Omental fat pad (tissue), 4 donors: ENCODE measurements at places on chromosomes 1 and 21.

DNA sequence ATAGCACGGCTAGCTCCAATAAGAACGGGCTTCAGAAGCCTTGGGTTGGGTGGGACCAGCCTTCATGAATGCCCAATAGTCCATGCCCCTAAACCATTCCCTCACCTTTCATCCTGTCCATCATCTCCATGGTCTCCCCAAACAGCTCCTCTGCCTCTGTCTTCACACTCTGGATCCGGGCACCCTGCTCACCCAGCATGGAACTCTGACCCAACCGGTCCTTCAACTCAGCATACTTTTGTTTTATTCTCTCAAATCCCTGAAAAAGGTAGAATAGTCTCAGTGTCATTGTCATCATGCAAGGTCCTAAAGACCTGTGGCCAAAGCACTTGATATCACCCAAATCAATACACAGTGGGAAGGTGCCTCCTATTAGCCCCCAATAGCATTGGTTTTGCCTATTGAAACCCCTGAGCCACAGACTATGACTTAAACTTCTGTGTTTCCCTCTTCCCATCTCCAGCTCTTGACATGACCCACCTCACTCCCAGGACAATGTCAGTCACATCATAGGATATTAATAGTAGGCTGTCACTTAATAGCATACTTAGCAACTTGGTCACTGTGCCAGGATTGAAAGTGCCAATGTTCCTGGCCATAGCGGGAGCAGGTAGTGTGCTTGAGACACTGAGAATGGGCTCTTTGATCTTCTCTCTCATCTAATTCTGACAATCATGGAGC lies 33.0 kb downstream of the CAMK1G start:
- DNase-seq, result no peak

DNA sequence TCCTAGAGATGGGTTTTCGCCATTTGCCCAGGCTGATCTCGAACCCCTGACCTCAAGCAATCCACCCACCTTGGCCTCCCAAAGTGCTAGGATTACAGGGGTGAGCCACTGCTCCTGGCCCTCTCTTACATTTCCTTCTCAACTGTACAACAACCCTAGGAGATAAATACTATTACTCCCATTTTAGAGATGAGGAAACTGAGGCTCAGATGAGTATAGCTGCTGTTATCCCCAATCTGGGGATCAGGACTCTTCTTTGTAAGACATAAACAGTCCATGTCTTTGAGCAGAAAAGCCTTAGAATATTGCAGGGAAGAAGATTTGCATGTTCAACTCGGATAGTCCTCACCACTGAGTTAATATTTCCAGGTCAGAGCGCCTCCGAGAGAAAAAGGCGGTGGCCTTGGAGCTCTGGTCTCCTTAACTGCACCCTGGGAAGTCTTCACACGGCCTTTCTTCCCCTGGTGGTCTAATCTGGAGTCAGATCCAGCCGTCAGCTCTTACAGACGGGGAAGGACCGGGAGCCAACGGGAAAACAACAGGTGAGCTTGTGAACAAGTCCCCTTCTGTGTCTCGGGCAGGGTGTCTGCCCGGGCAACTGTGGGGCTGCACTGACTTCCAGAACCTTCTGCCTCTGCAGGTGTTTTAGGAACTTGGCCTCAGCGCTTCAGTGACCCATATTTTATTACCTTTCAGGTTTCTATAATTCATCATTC lies 5.9 kb upstream of the OLIG1 start:
- DNase-seq, result no peak

- DNase-seq, result no peak
These were observed 732.4 kb downstream of the MATN1 start for GRCh38 chr1:29991025-29991424.

DNA sequence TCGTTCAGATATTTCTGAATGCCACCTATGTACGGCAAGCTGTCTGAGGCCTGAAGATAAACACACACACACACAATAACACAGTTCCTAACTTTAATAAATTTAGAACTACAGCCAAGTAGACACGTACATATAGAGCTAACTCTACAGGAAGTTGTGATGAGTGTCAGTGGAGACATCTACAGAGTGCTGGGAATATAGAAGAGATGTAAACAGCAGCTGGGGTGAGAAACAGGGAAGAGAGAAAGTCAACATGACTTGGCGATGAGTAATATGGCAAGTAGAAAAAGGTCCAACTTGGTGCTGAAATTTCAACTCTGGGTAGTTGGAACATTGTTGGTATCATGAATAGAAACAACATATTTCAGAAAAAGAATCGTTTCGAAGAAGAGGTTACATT lies 206.5 kb downstream of the ZP4 start:
- DNase-seq, result no peak

- no peak for DNase-seq
These were observed 197.5 kb upstream of the ST6GALNAC5 start for GRCh38 chr1:76669624-76670315.

- DNase-seq, result no peak
These were observed 308.0 kb upstream of the B3GALT2 start for GRCh38 chr1:193494368-193494767.

DNA sequence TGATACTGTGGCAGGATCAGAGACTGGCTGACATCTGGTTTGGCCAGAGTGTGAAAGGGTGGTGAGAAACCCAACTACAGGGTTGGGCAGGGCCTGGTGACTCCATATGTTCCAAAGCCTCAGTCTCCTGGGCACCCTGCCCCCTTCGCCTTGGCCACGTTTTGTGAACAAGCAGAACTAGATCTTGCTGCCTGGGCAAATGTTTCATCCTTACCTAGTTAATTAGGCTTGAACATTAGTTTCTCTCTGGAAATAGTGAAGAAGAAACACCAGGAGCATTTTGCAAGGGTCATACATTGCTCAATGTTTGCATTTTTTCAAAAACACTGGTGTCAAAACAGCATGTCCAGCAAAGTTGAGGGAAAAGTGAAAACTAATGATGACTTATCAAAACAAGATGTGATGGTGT lies 60.5 kb downstream of the MAP3K7CL start:
- no peak for DNase-seq

- no peak for DNase-seq
These were observed 93.8 kb downstream of the ATP1B1 start for GRCh38 chr1:169200319-169200718.

DNA sequence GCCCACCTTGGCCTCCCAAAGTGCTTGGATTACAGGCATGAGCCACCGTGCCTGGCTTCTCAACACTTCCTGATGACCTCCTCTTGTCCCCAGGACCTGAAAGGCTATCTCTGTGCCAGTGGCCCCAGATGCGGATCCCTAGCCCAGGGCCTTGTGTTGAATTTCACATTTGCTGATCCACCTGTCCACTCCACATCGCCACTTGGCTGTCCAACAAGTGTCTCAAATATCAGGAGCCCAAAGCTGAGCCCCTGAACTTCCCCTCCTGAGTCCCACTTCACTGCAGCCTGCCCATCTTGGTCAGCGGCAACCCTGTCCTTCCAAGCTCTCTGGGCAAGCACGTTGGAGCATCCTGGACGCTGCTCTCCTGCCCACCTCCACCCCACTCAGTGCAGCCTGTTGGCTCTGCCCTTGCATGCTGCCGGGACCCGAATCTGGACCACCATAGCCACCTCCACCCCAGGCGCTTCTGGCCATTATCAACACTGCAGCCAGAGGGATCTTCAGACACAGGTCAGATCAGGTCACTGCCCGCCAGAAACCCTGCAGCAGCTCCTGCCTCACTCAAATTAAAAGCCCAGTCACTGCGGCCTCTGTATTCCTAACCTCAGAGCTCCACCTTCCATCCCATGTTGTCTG lies 352.5 kb upstream of the VAMP3 start:
- DNase-seq, result peak; percentile 12

- DNase-seq, result no peak
These were observed 14.8 kb upstream of the ETS2 start for GRCh38 chr21:38790961-38791360.

- DNase-seq, result no peak
These were observed 44.1 kb downstream of the NGF start for GRCh38 chr1:115293899-115294298.

DNA sequence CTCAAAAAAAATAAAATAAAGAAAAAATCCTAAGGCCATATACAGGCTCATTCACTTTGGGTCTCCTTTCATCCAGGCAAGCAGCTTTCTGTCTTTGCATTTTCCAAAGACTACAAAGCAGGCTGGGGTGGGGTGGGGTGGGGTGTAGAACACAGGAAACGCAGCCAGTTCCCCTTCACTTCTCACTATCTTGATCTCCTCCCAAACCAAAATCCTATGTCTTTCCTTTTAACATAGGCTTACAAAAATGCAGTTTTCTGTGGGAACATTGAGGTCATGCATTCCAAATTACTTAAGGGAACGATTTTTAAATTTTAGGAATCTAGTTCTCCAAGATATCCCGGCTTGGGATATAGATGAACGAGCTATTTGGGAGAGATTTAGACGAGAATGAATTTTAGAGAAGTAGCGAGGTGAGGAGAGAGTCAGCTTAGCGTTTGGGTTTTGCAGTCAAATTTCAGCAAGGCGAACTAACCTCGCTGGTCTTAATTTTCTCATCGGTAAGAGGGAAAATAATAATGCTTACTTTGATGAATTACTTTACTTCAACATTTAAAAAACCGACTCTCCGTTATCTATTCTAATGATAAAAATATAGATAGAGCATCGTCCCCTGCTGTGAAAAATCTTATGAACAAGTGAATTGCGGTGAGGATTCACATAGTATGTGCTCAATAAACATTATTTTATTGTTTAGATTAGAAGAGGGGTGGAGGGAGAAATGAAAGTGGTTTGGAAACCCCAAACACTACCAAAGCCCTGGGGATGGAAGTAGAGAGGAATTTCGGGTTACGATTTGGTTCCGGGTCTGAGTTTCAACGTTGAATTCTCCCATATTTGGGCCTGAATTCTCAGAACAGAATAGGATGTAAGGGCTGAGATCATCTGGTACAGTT lies 735 bp upstream of the STX12 start:
- no peak for DNase-seq

DNA sequence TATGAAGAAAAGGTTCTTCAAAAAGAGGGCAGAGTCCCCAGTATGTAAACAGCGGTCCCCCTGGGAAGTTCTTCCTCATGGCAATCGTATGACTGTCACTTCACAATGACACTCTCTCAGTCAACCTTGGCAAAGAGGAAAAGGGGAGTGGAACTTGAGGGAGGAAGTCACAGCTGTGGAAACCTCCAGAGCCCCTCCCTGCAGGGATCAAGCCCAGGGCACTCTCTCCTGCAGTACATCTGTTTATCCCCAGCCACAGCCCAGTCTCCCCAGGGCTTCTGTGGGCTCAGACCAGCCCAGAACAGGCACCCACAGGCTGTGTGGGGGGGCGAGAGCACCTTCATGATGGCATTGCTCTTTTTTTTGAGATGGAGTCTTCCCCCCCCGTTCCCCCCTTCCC lies 2.0 kb downstream of the ATP13A2 start:
- DNase-seq, result no peak

GRCh38 chr1:57279909-57280666 lies 143.8 kb downstream of the DAB1 start:
- no peak for DNase-seq

DNA sequence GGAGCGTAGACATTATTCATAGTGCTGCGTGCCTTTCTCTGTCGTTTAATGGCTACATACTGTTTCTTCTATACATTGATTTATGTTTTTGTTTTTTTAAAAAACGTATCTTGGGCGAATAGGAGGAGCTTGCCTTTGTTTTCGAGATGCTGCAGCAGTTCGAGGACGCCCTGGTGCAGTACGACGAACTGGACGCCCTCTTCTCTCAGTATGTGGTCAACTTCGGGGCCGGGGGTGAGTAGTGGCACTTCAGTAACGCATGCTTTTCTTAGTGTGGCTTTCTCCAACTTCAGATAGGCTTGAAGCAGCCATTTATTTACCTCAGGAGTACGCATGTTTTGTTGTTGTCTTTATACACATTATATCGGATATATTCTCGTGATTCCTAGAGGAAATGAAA lies 46.9 kb downstream of the TRAPPC10 start:
- no peak for DNase-seq

- no peak for DNase-seq
These were observed 36.1 kb downstream of the PLXNA2 start for GRCh38 chr1:208208132-208208487.

- no peak for DNase-seq
These were observed 11.9 kb upstream of the CBR3 start for GRCh38 chr21:36122977-36123376.

GRCh38 chr1:55005351-55006140 lies 6.8 kb downstream of the BSND start:
- no peak for DNase-seq

DNA sequence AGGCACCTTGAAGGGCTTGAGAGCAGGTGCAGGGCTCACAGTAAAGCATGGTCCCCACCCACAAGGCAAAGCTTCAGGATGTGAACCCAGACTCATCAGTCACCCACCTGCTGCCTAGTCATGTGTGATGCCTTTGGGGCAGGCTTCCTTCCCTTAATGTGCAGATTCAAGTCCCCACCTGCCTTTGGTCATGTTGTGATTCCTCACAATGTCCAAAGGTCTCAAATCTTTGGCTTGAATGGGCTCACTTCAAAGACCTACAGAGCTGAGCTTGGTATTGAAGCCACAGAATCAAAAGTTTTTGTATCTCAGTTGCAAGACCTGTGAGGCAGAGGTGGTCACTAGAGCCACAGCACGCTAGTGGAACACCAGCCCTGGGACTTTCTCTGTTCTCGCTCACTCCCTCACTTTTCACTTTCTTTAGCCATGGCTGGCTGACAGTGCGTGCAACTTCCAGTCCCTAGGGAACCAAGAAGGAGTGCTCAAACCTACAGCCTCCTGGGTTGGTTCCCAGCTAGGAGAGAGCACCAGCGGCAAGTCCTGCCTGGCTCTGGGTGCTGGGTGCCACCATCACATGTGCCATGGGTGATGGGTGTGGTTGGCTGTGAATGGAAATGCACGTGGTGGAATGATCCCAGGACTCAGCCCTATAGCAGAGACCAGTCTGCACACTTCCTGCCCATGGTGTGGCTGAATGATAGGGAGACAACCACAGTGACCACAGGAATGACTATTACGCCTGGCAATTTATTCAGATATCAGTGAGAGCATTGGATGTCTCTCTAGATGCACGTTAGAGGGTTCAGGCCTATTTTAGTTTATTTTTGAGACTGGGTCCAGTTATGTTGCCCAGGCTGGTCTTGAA lies 26.4 kb upstream of the CLIC6 start:
- DNase-seq, result no peak

DNA sequence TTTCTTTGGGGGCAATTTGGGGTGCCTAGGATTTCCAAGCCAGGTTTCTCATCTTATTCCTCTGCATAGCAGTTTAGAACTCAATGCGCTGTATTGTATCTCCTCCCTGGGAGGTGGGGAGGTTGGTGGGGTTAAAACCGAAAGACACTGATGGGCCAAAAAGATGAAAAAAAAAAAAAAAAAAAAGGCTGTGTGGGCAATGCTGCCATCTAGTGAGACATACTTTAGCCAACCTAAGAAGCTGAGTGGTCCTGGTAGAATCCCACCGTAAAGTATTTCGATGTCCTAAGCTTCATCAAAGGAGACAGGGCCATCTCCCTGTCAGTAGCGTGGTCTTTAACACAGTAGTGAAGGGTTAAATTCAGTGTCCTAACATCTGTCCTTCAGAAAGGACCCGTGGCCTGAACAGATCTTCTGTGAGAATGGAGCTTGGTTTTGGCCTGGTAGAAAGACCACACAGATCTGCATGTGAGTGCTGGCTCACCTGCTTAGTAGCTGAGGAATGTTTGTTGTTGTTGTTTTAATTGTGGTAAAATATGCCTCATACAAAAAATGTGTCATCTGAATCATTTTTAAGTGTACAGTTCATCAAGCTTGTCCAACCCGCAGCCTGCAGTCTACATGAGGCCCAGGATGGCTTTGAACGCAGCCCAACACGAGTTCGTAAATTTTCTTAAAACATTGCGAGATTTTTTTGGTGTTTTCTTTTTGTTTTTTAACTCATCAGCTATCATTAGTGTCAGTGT lies 226.2 kb downstream of the KIF26B start:
- DNase-seq, result no peak
